Epithelial cell of prostate (primary cell): ENCODE measurements at places on chromosomes 12 and 14.

DNA sequence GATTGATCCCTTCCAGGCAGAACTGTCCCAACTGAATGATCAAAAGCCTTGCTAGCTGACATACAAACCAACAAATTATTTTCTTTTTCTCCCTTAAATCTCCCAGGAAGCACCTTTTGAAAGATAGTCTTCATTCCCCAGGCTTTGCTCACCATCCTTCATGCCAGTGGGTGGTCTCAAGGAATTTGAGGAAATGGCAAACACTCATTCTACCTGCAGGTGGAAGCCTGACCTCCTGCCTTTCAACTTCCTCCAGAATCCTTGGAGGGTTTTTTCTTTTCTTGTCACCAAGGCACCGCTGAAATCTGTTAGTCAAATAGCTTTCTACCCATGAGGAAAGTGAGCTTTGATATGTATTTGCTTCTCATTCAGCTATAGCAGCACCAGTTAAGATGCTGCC lies 128.5 kb downstream of the WIF1 start:
- no peak for DNase-seq

DNA sequence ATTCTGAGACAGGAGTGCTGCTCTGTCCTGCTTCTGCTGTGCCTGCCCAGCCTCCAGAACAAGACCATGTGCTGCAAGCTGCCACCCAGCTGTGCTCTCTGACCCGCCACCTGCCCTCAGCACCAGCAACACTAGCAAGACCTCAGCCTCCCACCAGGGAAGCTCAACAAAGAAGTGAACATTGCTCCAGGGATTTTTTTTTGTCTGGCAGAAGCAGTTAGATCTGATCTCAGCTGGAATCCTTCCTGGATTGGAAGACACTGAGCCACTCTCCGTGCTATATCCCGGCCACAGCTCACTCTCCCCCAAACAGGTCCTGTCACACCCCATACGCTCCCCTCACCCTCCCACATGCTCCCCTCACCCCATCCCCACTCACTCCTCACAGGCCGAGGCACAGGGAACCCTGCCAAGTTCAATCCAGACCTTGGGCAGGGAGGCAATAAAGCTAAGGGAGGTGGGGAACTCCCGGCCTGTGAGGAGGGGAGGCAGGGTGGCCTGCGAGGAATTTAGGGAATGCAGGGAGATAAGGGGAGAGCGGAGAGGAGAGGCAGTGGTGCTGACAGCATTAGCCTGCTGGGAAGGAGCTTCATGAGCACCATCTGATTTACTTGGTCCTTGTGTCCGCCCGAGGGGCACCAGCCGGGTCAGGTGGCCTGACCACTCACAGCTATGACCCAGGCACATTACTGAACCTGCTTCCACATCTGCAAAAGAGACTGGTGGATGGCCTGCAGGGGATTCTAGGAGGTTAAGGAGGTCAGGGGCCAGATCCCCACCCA lies 29.7 kb downstream of the CCDC85C start:
- no peak for DNase-seq

GRCh38 chr12:116325336-116325664 lies 47.8 kb upstream of the MED13L start:
- DNase-seq, result no peak

DNA sequence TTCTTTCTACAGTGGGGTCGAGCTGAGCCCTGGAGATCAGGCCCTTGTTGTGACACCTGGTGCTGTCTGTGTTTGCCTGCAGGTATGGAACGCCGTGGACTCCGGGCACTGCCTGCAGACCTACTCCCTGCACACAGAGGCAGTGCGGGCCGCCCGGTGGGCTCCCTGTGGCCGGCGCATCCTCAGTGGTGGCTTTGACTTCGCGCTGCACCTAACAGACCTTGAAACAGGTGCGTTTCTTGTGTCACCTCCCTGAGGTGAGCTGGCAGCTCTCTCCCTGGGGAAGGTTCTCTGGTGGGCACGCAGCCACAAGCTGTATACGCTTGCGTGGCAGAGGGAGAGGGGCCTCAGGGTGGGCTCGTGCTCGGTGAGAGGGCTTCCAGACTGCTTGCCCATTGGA lies 119.3 kb downstream of the BEGAIN start:
- no peak for DNase-seq

DNA sequence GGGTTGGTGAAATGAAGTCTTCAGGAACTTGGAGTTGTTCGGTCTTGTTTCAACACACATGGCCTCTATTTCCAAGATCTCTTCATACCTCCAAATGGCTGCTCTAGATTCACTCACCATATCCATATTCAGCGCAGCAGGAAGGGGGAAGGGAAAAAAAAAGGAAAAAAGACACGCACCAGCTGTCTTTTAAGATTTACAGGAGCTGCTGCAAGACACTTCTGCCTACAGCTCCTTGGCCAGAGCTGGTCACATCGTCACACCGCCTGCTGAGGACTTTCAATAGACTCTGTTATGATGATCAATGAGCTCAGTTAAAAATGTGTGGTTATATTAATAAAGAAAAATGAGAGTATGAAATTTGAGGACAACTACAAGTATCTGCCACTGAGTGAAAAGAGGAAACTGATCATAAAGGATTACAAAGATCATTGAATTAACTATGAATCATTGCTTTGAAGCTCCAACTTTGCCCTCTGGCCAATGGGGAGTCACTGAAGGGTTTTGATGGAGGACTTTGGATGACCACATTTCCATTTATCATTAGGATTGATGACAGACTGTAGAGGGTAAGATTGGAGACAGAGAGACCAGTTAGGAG lies 182.1 kb upstream of the HMGA2 start:
- DNase-seq, result no peak

DNA sequence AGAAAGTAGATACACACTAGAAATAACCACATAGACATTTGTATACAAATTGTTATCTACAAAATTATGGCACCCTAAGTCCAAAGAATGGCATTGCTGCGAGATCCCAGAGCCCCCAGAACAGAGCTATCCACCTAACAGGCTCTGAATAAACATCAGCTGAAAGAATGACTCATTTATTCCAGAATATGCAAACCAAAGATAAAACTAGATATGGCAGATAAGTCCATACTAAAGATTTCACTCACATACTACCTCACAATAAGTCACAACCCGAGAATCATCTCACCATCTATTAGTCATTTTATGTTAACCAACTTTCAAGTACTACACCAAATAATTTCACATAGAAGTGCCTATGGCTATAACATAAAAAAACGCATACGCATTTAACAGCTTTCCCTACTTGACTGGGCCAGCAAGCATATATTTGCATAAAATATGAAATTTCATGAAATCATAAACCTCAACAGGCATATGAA lies 5.6 kb downstream of the CNIH1 start:
- DNase-seq, result peak; percentile 36

- DNase-seq, result no peak
Observed at GRCh38 chr12:81257947-81258551, 180.2 kb downstream of the ACSS3 start.

DNA sequence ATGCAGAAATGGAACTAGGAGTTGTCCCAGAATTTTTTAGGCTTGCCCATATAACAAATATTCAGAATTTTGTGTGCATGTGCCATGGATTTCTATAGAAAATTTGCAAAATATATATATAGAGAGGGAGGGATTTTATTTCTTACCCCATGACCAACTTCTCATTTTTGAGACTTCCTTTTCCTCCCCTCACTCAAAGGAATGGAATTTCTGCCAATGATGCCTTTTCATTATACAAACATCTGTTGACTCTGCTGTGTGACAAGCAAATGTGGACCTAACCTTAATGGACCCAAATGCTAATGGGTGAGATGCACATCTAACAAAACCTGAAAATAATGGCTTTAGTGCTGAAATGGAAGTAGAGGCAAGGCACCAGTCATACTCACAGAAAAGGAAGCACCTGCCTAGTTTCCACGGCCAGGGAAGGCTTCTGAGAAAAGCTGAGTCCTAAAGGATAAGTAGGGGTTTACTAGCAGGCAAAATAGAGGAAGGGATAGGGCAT lies 3.6 kb upstream of the GNG2 start:
- no peak for DNase-seq

DNA sequence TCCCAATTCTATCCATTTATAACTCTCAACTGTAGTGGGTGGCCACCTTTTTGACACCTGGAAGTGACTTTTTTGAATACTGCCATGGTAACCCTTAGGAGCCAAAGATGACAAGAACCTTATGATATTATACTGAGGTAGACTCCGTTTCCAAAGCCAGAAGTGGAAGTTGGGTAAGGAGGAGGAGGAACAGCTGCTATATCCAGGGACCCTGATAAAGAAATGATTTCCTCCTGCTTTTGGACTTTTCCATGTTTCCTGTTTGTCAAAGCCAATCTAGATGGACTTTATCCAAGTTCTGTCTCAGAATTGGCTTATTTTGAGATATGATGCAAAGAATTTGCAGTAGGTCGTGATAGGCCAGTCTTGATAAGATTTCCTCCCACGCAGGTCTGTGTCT lies 14.3 kb downstream of the TRIM9 start:
- no peak for DNase-seq

- DNase-seq, result no peak
Observed at GRCh38 chr12:121501946-121502345, 78.9 kb downstream of the KDM2B start.

DNA sequence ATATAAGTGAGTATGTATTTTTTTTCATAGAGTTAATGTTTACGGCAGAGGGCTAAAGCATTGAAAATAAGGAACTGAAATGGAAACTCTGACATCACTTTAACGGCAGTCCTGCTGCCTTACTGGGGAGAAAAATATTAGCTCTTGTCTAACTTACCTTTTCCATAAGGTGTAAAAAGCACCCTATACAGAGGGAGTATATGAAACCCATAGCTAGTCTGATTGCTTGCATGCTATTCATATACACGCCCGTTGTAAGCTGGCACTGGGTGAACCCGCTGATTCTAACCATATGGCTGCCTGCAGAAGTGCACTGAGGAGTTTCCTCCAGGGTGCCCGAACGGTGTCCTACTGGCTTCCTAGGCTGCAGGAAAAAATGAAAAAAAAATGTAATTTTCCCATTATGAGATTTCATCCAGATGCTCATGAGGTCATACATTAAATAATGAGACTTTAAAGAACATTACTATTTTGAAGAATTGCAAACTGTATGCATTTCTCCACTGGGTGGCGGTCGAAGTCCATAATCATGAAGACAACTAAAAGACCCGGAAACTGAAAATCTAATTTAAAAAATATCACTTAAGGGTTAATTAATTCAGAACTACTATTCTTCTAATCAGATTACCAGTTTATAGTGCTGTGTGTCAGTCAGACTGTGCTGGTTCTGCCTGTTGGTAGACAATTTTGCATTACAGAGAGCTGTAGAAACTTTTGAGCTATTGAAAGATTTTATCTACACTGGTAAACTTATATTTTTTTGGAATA lies 144.7 kb downstream of the ALX1 start:
- DNase-seq, result no peak
